ENCODE measurements at places on chromosomes 11 and 22.

- DNase-seq: no peak
Measured at GRCh38 chr11:111585371-111585770, 16.9 kb upstream of the SIK2 start.

- DNase-seq: no peak
Measured at GRCh38 chr11:113664981-113665710, 41.0 kb downstream of the TMPRSS5 start.

- no peak for DNase-seq
Measured at GRCh38 chr22:29199702-29200400, 5.8 kb upstream of the EMID1 start.

GRCh38 chr11:57560146-57560545 lies 7.3 kb downstream of the UBE2L6 start:
- no peak for DNase-seq

- DNase-seq: no peak
Measured at GRCh38 chr22:19455033-19455432, 7.5 kb upstream of the C22orf39 start.

GRCh38 chr22:43151251-43152002 lies at the start of gene TSPO:
TSPO (plus strand) TSS chr22:43151559; CDS start chr22:43159239, 7,680 bp downstream.
- peak; percentile 11 for DNase-seq

- DNase-seq: no peak
Measured at GRCh38 chr22:40799008-40799407, 20.1 kb downstream of the SLC25A17 start.

GRCh38 chr11:130637566-130637965 lies 189.1 kb downstream of the ADAMTS15 start:
- DNase-seq: no peak

DNA sequence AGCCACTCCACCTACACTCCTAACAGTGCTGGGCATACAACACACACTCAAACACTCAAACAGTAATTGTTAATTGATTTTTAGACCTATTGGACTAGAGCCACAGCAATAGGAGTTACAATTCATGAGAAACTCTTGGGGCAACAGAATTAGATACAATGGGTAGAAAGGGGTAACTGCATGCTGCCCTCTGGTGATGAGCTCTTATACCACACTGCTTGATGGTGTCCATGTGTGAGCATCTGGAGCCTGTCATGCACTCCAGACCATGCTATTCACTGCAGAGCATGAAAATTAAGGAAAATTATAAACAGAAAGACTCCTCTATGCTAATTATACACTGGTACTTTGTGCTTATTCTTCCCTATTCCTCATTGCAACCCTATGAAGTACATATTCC lies 975.5 kb upstream of the CCDC90B start:
- no peak for DNase-seq

DNA sequence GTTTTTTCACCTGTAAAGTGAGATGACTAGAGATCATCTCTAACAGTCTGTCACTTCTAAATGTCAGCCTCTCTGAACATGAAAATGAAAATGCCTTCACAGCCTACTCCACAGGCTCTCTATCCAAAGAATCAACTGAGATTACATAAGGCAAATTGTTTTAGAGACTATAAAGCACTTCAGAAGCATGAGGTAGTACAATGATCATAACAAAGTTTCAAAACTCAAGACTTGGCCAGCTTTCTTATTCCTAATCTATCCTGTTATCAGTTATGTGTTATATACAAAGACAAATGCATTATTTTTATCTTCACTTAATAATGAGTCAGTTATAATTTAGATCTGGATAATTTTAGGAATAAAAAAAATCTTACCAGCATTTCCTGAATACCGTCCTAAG lies 20.3 kb upstream of the CEP126 start:
- no peak for DNase-seq

- DNase-seq: no peak
Measured at GRCh38 chr11:131965504-131965903, 595.1 kb downstream of the NTM start.

DNA sequence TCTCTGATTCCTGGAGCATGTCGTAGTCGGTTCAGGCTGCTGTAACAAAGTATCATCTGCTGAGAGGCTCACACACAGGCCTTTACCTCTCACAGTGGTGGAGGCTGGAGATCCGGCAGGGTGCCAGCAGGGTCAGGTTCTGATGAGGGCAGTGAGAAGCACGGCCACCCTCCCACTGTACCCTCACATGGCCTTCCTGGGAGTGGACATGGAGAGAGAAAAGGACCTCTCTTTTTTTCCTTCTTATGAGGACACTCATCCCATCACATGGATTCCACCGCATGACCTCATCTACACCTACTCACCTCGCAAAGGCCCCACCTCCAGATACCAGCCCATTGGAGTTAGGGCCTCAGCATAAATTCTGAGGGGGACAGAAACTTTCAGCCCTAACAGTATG lies 99.5 kb downstream of the BCR start:
- no peak for DNase-seq

- peak; percentile 38 for DNase-seq
Measured at GRCh38 chr11:121722431-121723245, 269.9 kb upstream of the SORL1-AS1 start.

DNA sequence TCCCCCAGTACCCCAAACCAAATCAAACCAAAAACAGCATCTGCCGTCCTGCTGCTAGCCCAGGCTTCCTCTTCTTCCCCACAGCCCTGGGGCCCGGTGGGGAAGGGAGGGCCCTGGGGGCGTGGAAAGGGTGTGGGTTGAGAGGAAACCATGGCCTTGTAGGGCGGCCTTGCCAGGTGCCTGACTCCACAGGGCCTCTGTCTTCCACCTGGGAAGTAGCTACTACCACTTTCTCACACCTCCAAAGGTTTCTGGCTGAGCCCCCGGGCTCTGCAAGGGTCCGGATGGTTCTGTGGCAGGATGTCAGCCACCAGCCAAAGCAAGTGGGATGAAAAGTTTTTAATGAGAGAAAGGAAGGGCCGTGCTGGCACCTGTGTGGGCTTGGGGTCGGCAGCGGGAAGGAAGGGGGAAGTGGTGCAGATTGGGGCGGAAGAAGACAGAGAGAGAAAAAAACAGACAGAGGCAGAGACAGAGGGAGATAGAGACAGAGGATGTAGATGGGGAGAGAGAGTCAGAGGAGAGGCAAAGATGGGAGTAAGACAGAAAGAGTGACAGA lies 10.5 kb downstream of the TPST2 start:
- no peak for DNase-seq

DNA sequence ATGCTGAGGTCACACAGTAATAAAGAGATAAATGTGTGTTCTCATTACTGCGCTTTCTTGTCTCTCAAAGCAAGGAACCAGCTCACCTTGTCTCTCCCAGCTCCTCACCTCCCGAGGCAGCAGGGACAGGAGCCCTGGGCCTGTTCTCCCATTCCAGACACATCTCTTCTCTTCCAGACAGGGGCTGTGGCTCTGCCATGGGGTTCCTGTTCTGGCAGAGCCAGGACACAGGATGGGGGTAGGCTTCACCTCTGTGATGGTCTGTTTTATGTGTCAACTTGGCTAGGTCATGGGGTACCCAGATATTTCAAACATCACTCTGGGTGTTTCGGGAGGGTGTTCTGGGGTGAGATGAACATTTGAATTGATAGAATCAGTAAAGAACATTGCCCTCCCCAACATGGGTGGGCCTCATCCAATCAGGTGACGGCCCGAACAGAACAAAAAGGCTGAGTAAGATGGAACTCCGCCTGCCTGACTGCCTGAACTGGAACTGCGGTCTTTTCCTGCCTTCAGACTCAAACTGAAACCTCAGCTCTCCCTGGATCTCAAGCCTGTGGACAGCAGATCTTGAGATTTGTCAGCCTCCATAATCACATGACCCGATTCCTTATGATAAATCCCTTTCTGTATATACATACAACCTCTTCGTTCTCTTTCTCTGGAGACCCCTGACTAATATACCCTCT lies 2.0 kb upstream of the VSIG10L2 start:
- no peak for DNase-seq

DNA sequence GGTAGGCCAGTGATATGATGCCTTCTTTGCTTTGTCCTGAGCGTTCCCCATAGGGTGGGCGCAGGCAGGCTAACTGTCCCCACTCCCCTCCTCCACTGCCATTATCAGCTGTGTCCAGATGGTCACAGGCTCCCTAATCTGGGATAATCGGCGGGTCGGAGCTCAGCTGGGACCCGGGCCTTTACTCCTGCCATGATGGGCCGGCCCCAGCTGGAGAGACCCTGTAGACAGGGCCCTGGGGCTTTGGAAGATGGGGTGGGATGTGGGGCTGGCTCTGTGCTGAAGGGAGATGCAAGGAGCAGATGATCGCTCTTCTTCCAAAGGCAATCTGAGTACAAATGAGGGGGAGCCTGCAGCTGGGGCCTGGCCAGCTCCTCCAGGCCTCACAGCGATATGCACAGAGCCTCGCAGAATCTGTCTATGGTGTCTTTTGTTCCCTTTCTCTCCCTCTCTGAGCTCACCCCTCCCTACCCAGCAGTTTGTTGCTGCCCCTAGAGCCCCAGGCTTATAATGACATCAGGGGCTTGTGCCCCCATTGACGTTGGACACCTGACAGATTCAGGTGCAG lies 11.9 kb downstream of the KLHL35 start:
- no peak for DNase-seq
